Cardiac atrium fibroblast (primary cell): ENCODE measurements at places on chromosomes 4 and X. TPM values are rescaled to one million over a fixed set of nuclear protein-coding genes. Genes with fewer than 3 reads are reported as not detected.

KLB gene
- total RNA-seq: not detected in 2 replicates

FHDC1 gene
- under 0.01 and 0.18 TPM in 2 replicates for total RNA-seq

PABPC1L2B gene
- total RNA-seq: not detected in 2 replicates

CXCL9 gene
- total RNA-seq: not detected in 2 replicates

EFNB1 gene
- total RNA-seq: 50.0 and 50.9 TPM in 2 replicates

GAGE12F gene
- total RNA-seq: not detected in 2 replicates

ZMAT1 gene
- not detected in 2 replicates for total RNA-seq

AMOT gene
- 1.8 TPM in 2 replicates for total RNA-seq

BBS12 gene
- total RNA-seq: 2.5 and 3.4 TPM in 2 replicates

BTK gene
- not detected in 2 replicates for total RNA-seq

UGT2B28 gene
- not detected in 2 replicates for total RNA-seq

ARHGAP6 gene
- total RNA-seq: 19.8 and 33.0 TPM in 2 replicates

SMIM10 gene
- 1.1 and 4.5 TPM in 2 replicates for total RNA-seq

H2BW2 gene
- not detected in 2 replicates for total RNA-seq

SSX2B gene
- not detected in 2 replicates for total RNA-seq

BRS3 gene
- total RNA-seq: not detected in 2 replicates

C1GALT1C1 gene
- 23.5 and 40.5 TPM in 2 replicates for total RNA-seq

SLC9B1 gene
- total RNA-seq: 0.72 and 1.3 TPM in 2 replicates

PRRG3 gene
- not detected in 2 replicates for total RNA-seq

SPANXC gene
- total RNA-seq: not detected in 2 replicates

PPBP gene
- total RNA-seq: not detected in 2 replicates

TACR3 gene
- not detected in 2 replicates for total RNA-seq

TLR3 gene
- 3.6 and 6.2 TPM in 2 replicates for total RNA-seq

CCNA2 gene
- total RNA-seq: 16.8 and 23.0 TPM in 2 replicates

KLHL5 gene
- total RNA-seq: 37.4 and 53.8 TPM in 2 replicates

MPP1 gene
- total RNA-seq: 25.8 and 26.7 TPM in 2 replicates

FGFBP2 gene
- not detected in 2 replicates for total RNA-seq
